ENCODE measurements at places on chromosomes 11 and 22. TPM values are rescaled to one million over a fixed set of nuclear protein-coding genes. Genes with fewer than 3 reads are reported as not detected.

APOL5 gene
- total RNA-seq = not detected

AGBL2 gene
- 0.06 TPM for total RNA-seq

DNA sequence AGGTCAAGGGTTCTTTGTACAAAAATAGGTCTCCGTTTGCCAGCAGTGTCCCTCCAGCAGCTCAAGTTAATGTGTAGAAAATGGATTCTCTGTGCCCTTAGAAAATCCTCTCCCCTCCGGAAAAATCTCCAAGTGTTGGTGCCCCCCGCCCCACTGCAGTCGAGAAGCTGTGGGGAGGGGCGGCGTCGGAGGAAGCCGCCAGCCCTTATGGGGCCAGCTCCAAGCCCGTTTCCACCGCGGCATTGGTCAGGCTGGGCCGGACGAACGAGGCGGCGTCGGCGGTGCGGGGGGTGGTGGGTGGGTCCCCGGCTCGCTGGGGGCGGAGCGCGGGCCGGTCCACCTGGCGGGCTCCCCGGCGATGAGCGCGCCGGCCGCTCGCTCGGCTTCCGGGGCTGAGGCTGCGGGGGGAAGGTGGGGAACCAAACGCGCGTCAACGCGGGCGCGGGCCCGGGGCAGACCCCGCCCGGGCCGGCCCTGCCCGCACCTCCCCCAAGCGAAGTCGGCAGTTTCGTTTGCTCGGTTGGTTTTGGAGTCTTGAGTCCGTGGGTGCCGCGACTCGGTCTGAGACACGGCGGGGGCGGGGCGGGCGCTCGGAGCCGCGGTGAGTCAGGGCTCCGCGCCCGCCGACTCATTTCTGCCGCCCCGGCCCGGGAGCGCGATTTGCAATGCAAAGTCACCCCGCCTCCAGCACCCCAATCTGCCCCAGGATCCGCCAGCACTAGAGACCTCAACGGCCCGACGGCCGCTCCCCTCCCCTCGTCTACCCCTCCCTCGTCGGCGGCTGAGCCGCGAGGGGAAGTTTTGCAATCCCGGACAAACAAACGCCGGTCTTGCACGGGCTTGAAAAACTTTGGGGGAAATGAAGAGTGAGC, 1.4 kb downstream of the ASCL2 start:
- DNase-seq = no peak

- DNase-seq = no peak
Measured at GRCh38 chr11:100888836-100889235, 201.7 kb downstream of the ARHGAP42 start.

P2RX6 gene
- total RNA-seq = not detected
